ENCODE measurements at places on chromosomes 4 and X.

GRCh38 chr4:66430856-66431255, 760.6 kb upstream of the EPHA5 start:
- no peak for DNase-seq

DNA sequence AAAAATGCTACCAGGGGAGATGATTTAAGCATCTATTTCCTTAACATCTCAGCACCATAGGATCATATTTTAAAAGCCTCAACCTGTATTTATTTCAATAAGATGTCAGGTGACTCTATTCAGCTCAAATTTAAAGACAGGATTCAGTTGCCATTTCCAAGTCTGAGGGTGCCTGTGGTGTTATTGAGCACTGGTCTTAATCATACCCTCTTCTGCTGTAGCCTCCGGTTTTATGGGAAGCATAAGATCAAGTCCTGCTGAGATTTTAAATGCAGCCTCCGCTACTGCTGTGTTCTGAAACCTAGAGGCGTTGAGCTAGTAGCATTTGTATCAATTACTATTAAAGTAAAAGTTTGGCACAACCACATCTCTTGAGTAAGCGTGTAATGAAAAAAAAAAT, 185.7 kb upstream of the NWD2 start:
- no peak for DNase-seq

DNA sequence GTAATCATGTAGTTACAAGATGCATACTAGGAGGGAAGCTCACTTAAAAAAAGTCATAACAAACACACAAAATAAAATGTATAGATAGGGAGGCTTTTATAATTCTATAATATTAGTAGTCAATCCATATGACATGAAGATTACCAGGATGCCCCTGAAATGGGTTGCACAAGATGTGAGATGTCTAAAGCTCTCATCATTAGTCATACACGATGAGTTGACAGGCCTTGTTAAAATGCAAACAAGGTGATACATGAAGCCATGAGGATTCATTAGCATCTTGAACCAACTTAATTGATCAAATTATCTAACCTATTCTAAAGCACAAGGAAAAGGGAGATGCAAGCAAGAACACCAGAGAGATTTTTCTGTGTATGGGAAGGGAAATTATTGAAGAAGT, 470.2 kb downstream of the IQCM start:
- no peak for DNase-seq

GRCh38 chr4:109052821-109053220, 249.6 kb downstream of the COL25A1 start:
- no peak for DNase-seq

GRCh38 chr4:26076896-26077295, 162.9 kb downstream of the SMIM20 start:
- DNase-seq = no peak

- no peak for DNase-seq
These were observed 3.0 kb downstream of the GIMD1 start for GRCh38 chr4:106365613-106366012.

DNA sequence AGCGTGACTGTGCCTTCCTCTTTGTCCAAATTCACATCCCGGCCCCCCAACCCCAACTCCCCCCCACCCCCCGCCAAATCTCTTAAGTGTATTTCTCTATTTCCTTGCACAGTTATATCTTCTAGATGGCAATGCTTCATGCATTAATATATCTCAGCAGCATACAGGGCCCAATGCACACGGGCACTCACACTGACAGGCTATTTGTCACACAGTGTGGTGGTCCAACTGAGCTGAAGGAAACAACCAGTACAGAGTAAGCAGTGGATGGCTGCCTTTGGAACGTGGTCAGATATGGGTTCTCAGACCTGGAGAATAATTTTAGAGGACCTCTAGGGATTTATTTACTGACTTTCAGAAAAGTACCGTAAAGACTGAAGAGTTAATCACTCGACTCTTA, 681 bp downstream of the EXOC1 start:
- no peak for DNase-seq

DNA sequence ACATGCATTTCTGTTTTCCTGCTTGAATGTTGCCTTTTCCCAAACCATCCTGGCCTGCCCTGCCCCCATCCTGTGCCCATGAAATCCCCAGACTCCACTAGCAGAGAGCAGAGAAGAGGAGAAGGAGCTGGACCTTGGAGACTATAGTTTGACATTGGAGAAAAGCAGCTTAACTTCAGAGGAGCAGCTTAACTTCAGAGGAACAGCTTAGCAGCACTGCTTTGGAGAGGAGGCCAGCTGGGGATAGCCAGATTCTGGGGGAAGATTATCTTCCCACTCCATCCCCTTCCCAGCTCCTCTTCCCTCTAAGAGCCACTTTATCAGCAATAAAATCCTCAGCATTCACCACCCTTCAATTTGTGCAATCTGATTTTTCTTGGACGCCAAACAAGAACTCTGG, 443.0 kb downstream of the PCDH10 start:
- no peak for DNase-seq

- no peak for DNase-seq
These were observed 171.5 kb upstream of the DIPK2B start for GRCh38 chrX:45372151-45372550.

GRCh38 chr4:186132577-186133242, 28.2 kb downstream of the FAM149A start:
- DNase-seq = no peak

- no peak for DNase-seq
These were observed 47.4 kb downstream of the FGF2 start for GRCh38 chr4:122873821-122874593.

GRCh38 chr4:186131935-186132334, 27.4 kb downstream of the FAM149A start:
- no peak for DNase-seq

DNA sequence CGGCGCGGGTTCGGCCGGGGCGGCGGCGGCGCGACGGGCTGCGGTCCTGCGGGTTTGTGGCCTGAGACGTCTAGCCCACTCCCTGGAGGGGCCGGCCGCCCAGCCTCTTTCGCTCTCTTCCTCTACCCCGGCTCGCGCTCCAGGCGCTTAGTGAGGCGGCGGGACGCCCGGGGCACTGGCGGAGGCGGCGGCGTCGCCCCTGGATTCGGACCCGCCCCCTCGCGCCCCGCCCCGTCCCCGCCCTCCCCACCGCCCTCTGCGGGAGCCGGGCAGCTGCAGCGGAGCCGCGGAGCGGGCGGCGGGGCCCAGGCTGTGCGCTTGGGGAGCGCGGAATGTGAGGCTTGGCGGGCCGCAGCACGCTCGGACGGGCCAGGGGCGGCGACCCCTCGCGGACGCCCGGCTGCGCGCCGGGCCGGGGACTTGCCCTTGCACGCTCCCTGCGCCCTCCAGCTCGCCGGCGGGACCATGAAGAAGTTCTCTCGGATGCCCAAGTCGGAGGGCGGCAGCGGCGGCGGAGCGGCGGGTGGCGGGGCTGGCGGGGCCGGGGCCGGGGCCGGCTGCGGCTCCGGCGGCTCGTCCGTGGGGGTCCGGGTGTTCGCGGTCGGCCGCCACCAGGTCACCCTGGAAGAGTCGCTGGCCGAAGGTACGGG, at the start of gene BMP2K:
Gene BMP2K, plus strand, starts transcription at position 272 of the 650 bp plus-strand sequence. Its CDS starts 194 bp downstream, at position 466.
- DNase-seq = peak; percentile 78

- no peak for DNase-seq
These were observed 308.6 kb upstream of the GIMD1 start for GRCh38 chr4:106677213-106677612.

DNA sequence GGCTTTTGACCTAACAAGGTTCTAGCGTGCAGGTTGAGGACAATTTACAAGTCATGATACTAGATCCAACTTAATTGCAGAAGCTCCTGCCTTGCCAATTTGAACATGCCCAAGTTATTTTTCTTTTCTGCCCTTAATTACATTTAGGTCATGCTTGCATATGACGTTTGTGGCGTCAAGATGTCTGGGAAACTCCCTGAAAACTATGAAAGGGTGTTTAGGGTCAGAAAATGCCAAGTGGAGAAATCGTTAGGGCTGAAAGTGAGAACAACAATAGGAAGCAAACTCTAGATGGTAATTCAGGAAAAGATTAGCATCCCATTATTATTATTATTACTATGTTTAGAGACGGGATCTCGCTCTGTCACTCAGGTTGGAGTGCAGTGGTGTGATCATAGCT, 38.2 kb upstream of the PLAC8 start:
- no peak for DNase-seq

GRCh38 chr4:15729910-15730533, 27.2 kb downstream of the BST1 start:
- DNase-seq = no peak

DNA sequence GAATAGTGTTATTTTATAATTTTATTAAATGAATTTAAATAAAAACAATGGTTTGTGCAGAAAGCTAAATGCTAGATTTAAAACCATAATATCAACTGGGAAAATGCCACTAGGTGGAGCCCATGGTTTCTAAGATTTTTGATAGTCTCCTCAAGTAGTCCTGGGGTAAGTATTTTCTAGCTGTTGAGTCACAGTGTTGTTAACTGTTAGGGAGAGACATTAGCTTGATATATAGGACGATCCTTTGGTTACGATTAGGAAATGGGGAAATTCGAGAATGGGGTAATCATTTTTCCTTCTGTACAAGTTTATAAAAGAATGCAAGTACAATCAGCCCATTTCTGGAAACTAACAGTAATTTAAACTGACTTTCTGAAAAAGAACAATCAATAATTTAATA, 378.4 kb downstream of the ANKRD50 start:
- DNase-seq = no peak

DNA sequence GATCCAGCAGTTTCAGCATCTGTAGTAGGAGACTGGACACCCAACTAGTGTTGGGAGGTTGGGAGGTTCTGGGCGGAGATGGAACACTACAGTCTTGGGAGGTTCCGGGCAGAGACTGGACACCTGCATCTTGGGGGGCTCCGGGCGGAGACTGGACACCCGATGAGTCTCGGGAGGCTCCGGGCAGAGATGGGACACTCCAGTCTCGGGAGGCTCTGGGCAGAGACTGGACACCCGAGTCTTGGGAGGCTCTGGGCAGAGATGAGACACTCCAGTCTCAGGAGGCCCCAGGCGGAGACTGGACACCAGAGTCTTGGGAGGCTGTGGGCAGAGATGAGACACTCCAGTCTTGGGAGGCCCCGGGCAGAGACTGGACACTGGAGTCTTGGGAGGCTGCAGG, 29.5 kb upstream of the LANCL3 start:
- no peak for DNase-seq

GRCh38 chr4:33649015-33649414, 2595.3 kb downstream of the ARAP2 start:
- no peak for DNase-seq

DNA sequence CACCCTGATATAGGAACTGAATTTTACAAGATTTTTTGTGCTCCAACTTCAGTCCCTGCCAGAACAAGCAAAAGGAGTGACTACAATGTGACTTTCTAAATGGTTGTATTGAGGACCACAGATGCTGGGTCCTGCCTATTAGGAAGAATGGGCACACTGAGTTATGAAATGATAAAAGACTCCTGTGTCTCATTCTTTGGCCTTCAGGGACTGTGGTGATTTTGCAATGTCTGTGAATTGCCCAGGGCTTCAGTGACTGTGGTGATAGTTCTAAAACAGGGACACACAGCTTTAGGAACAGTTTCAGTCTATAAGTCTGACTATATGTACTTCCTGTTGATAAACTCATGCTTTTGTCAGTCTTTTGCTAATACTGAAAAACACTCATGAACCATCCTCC, 210.2 kb downstream of the DMD start:
- DNase-seq = no peak

DNA sequence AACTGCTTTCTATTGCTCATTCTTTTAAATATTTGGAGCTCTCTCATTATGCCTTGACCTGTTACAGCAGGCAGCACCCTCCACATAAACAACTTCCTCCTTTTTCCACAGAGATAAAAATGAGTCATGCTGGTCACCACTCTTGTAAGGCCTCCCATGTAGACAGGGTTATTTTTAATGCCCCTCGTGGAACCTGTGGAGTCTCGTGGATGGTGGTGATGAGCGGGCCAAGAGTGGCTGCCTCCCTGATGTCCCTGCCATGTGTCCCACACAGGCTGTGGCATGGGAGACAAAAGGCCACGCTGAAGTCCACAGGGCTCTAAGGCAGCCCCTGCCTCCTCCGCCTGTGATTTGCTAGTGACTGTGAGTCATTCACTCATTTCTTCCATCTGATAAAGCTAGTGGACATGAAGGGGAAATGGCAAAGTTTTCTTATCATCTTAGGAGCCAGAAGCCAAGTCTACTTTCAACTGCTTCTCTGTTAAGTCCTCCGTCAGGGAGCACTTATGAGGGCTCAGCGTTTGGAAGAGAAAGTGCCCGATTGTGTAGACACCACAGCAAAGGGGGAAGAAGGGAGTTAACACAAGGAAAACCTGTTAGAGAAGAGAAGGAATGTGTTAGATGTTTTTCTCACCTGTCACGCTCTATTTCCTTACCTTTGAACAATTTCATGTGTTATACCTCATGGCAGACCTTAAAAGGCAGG, 121.6 kb upstream of the FAT1 start:
- no peak for DNase-seq

DNA sequence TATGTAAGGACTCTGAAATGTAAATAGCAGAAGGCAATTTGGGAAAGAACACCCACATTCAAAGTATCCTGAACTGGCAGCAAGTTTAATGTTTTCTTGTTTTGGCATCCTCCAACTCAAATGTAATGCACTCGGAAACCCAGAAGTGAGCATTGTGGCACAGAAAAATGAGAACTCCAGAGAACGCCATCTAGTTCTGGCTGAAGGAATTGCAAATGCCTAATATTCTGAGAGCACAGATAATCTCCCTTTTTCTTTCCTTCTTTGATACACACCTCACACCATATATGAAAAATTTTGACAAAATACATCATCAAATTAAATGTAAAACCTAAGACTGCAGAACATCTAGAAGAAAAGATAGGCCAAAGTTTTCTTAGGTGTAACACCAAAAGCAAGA, 52.1 kb downstream of the PWWP3B start:
- DNase-seq = no peak

DNA sequence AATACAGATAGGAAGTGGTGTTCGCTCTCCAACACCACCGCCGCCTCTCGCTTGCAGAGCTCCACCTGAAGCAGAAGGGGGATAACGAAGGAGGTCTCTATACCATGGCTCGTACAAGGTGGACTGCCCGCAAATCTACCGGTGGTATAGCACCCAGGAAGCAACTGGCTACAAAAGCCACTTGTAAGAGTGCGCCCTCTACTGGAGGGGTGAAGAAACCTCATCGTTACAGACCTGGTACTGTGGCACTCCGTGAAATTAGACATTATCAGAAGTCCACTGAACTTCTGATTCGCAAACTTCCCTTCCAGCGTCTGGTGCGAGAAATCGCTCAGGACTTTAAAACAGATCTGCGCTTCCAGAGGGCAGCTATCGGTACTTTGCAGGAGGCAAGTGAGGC, 5.2 kb upstream of the BMP15 start:
- no peak for DNase-seq

All from activated T-cell treated with anti-CD3 and anti-CD28 coated beads for 48 hours (primary cell).